ENCODE measurements at places on chromosomes 2 and 18. TPM values are rescaled to one million over a fixed set of nuclear protein-coding genes. Genes with fewer than 3 reads are reported as not detected.

The MAB21L4 gene
- not detected for total RNA-seq

The RUFY4 gene
- total RNA-seq = 0.84 TPM

DNA sequence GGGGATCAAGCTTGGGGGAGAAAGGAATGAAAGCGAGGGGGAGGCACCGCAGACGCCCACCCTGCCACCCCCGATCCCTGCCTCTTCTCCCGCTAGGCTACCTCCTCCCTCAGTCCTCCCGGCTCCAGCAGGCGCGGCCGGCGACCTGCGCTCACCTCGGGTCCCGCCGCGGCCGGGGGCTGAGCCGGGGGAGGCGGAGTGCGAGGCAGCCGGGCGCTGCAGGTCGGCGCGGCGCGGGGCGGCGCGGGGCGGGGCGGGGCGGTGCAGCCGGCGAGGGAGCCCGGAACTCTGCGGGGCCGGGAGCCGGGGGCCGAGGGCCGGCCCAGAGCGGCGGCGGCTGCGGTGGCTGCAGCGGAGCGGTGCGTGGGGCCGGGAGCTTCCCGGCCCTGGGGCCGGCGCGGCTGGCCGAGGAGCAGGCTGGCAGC lies 477 bp downstream of the ACVR1 start:
- DNase-seq = peak; percentile 78

DNA sequence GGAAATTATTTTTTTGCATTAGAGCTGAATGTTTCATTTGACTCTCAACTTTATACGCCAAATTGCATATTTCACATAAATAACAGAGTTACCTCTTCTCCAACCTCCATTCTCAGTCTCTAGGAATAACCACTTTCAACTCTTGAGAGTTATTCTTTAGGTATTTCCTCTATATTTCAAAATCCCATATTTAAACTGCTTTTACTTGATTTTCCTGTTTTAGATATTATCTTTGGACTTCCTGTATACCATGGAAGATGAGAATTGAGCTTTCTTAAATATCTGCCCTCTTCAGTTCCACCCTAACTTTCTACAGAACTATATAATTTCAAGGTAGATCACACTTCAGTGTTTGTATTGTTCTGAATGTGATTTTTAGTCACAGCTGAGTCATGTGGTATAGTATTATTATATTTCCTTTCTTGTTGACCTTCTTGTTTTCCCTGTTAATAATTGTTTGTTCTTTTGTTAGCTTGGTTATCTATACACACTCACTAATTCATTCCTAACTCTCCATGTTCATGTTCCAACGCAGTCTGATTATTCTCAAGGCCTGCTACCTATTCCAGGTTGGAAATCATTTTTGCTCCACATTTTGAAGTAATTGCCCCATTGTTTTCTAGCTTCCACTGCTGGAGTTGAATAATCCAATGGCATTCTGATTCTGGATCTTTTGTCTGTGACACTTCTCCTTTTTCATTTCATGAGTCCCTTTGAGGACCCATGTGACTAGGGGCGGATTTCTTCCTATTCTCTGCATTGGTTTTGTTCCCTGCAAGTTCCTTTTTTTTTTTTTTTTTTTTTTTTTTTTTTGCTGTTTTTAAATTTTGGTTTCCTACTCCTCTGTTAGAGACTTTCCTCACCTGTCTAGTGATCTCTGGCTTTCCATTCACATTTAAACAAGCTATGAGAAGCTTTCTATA lies 156.8 kb upstream of the RBMS1 start:
- DNase-seq = no peak

The UGT1A8 gene
- total RNA-seq = not detected

All from activated T-cell treated with anti-CD3 and anti-CD28 coated beads, Interleukin-2, amount 50 U/mL, for 72 hours (primary cell).